ENCODE measurements at places on chromosomes 5 and 9. TPM values are rescaled to one million over a fixed set of nuclear protein-coding genes. Genes with fewer than 3 reads are reported as not detected.

DNA sequence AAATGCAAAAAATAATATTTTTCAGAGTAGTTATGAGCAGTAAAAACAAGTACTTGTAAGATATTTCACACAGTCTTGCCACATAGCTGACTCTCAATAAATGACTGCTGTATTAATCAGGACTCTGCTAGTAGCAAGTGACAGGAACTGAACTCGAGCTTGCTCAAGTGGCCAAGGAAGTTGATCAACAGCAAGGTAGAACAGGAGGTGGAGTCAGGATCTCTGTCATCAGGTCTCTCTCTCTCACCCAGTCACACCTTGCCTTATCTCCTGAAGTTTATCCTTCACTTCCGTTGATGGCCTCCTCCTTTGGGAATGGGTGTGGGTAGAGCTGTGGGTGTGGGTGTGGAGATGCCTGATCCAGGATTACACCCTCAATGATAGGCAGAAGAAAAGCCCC lies 107.0 kb downstream of the GPBP1 start:
- no peak for DNase-seq

DNA sequence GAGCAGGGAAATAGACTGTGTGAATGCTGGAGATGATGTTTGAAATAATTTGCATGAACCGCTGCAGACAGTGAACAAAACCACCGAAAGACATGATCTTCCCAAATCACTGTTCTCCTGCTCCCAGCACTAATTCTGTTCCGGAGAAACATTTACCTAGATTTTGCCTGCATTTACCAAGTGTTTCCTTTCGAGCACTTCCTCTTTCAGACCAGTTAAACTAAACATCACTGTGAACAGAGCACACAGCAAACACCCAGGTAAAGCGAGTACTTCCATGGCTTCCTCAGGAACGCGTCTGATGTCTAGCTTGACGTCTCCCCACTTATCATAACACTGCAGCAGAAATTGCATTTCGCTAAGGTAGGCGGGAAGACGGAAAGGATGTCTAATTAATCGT lies 45.1 kb upstream of the PTCH1 start:
- DNase-seq = no peak

- DNase-seq = no peak
Observed at GRCh38 chr5:134148316-134148715, 28.4 kb downstream of the SKP1 start.

GRCh38 chr5:177603631-177604030 lies 3.7 kb downstream of the B4GALT7 start:
- DNase-seq = no peak

GRCh38 chr9:97632248-97632984 lies 752 bp downstream of the TSTD2 start:
- DNase-seq = no peak

GRCh38 chr9:95620314-95620713 lies 103.5 kb upstream of the PTCH1 start:
- no peak for DNase-seq

GRCh38 chr5:644971-645370 lies 32.8 kb downstream of the CEP72 start:
- no peak for DNase-seq

GRCh38 chr9:95505072-95505716 lies 11.6 kb downstream of the PTCH1 start:
- DNase-seq = no peak

DNA sequence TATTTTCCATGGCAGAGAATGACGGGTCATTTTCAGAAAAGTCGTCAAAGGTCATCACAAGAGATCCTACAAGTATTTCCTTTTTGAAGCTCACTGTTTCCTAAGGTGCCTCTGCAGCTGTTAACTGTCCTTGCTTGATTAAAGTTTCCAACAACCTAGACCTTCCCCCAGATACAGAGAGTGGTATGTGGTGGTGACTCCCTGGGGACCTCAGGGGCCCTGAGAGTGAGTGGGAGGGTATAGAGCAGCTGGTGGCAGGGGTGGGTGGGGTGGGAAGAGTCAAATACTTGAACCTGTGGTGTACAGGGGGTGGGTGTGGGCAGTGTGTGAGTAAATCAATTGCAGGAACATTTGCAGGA lies 1.6 kb upstream of the CD72 start:
- DNase-seq = no peak

DNA sequence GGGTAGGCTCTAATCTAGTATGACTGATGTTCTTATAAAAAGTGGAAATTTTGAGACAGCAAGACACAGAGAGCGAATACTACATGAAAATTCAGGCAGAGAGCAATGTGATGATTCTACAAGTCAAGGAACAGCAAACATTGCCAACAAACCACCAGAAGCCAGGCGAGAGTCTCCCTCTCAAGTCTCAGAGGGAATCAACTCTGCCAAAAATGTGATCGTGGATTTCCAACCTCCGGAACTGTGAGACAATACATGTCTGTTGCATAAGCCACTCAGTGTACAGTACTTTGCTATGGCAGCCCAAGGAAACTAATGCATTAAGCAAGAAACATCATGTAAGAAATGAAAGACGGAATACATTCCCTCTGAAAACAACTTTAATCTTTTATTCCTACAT lies 52.1 kb upstream of the CCNG1 start:
- no peak for DNase-seq

GRCh38 chr5:179981636-179982035 lies 73.9 kb upstream of the TBC1D9B start:
- DNase-seq = no peak

- DNase-seq = no peak
Observed at GRCh38 chr5:53946405-53947100, 363.8 kb downstream of the ARL15 start.

DNA sequence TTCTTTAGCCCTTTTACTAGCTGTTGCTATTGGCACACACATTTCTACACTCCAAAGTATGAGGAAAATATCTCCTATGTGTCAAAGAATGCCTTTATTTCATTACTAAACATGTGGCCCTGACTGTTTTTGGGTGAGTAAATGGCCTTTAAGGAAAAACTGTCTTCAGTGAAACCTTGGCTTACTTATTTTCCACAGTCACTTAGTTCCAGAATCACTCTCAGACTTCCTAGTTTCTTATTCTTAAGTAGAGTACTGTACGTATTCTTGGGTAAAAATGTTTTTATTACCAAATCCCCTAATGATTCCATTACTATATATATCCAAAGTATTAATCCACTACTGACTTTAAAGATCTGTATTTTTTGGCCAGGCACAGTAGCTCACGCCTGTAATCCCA lies 27.5 kb downstream of the ERP44 start:
- DNase-seq = no peak

- DNase-seq = no peak
Observed at GRCh38 chr5:915946-916345, 23.3 kb downstream of the TRIP13 start.

GRCh38 chr5:1665231-1665630 lies 134.4 kb downstream of the MRPL36 start:
- DNase-seq = no peak

DDX4 gene
- 0.48 TPM for polyA plus RNA-seq

TNPO1 gene
- polyA plus RNA-seq = 87.2 TPM

LTC4S gene
- 3.0 TPM for polyA plus RNA-seq

POLR1E gene
- polyA plus RNA-seq = 28.4 TPM

TTC16 gene
- 1.4 TPM for polyA plus RNA-seq

NUTM2F gene
- polyA plus RNA-seq = not detected

MAMDC4 gene
- polyA plus RNA-seq = 5.4 TPM

TRIM14 gene
- 10.0 TPM for polyA plus RNA-seq

PCDHB3 gene
- polyA plus RNA-seq = 3.1 TPM

PCA3 gene
- polyA plus RNA-seq = 0.21 TPM

Measured in left lung (tissue), 14 donors.